ENCODE measurements at places on chromosomes 1 and 21.

- DNase-seq, result no peak
Measured at GRCh38 chr1:234997896-234998741, 130.5 kb downstream of the TOMM20 start.

DNA sequence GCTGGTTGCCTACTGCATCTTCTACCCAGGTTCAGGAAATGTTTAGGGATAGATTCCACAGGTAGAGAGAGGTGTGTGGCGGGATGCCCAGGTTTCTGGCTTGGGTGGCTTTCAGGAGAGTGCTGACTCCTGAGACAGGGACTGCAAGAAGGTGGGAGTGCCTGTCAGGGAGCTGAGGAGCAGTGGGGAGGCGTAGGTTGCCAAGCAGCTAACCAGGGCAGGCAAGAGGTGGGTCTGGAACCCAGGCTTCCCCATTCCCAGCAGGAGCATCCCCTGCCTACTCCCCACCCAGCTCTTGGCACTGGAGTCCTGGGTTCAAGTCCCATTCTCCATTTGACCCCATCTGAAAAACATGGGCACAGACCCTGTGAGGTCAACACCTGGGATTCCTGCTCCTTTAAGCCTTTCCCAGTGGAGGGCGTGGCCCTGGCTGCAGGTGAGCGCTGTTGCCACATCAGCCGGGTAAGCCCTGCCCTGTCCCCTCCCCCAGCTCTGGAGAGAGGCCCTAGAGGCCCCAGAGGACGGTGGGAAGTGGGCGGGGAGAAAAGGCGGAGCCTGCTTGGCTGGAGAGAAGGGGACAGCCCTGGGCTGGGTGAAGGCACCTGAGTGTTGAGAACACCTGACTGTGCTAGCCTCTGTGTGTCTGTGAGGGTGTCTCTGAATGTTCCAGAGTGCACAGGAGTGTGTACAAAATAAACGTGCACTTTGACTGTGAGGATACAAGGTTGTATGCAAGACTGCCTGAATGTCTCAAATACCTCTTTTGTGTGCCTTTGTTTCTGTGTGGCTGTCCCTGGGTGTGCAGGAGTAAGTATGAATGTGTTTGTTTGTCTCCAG lies 14.0 kb upstream of the SYNC start:
- DNase-seq, result no peak

DNA sequence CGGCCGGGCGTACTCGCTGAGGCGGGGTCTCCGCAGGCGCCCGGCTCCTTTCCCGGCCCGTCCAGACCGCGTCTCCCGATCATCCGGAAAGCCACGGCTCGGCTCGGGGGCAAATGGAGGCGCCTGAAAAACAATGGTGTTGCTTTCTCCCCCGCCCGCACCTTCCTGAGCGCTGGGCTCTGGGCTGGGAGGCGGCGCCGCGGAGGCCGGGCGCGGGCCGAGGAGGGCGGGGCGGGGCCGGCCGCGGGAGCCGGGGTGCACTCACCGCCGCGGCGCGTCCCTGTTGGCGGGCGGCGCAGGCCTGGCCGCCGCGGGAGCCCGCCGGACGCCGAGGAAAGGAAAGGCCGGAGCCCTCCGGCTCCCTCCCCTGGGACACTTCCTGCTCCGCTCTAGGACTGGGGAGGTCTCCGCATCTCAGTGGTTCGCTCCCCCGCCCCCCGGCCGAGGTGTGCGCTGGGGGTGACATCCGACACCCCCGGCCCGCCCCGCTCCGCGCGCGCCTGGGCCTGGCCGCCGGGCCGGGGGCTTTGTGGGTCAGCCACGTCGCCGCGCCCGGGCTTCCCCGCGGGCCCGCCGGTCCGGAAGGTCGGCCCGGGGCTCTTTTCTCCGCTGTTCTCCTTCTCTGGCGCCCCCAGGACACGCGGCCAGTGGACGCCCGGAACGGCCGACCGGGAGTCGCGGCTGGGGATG lies at the start of gene ZNF496:
Gene ZNF496, minus strand, starts transcription at position 343 of the 690 bp plus-strand sequence. CDS start 2,289 bp downstream, outside the sequence.
- peak; percentile 29 for DNase-seq

DNA sequence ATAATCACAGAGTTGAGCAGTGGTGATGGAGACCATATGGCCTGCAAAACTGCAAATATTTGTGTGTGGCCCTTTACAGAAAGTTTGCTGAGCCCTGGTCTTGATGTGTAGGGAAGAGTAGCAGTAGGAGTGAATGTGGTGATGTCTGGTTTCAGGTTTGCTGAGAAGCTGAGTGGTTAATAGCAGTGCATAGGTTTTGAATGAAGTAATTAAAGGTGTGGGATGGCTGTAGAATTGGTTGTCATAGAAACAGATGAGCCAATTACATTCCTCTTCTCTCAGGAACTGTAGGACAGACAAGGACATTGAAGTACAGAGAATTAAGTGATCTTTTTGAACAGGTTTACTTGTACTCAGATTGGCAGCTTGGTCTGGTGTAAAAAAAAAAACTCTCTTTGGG lies 37.4 kb downstream of the PRDM2 start:
- DNase-seq, result no peak

GRCh38 chr1:89149229-89149628 lies 23.3 kb upstream of the GBP2 start:
- no peak for DNase-seq

GRCh38 chr1:22900451-22900850 lies 72.2 kb downstream of the LACTBL1 start:
- DNase-seq, result no peak

GRCh38 chr1:113660088-113660487 lies 99.2 kb downstream of the PHTF1 start:
- DNase-seq, result no peak

GRCh38 chr1:204511366-204511765 lies 4.8 kb upstream of the MDM4 start:
- DNase-seq, result no peak

DNA sequence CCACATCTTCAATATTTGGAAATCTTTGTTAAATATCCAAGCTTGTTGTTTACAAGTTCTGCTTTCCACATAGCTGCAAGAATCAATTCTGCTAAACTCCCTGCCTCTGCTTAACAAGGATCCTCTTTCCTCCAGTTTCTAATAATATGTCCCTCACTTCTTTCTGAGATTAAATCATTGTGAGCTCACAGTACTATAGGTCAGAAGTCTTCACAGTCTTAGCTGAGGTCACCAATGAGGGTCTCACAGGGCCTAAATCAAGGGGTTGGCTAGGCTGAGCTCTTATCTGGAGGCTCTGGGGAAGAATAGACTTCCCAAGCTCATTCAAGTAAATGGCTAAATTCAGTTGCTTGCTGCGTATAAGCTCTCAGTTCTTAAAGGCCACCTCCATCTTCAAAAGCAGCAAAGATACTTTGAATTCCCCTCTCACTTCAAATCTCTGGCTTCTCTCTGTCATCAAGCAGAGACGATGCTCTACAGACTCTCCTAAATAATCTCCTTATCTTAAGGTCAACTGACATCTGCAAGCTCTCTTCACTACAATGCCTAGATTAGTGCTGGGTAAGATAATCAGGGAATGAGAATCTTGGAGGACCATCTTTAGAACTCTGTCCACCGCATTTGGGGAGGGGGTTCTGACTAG lies 175.3 kb downstream of the PLPPR4 start:
- DNase-seq, result no peak

DNA sequence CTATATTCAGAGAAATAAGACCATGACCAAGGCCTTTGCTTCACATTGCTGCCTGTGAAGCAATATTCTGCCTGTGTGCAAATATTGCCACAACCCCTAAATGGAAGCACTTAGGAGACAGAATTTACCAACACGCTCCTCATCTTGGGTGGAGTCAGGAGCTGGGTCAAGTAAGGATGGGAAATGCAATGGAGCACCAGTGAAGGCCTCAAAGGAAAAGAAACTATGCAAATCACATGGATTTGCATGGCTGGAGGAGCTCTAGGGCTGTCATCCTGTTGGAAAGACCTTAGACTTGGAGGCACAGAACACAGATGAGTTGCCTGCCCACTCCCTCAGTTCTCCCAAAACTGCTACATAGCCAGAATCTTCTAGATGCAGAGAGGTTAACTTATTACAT lies 435.5 kb downstream of the SIPA1L2 start:
- DNase-seq, result no peak

- DNase-seq, result no peak
Measured at GRCh38 chr1:235486321-235486720, 17.9 kb downstream of the B3GALNT2 start.

DNA sequence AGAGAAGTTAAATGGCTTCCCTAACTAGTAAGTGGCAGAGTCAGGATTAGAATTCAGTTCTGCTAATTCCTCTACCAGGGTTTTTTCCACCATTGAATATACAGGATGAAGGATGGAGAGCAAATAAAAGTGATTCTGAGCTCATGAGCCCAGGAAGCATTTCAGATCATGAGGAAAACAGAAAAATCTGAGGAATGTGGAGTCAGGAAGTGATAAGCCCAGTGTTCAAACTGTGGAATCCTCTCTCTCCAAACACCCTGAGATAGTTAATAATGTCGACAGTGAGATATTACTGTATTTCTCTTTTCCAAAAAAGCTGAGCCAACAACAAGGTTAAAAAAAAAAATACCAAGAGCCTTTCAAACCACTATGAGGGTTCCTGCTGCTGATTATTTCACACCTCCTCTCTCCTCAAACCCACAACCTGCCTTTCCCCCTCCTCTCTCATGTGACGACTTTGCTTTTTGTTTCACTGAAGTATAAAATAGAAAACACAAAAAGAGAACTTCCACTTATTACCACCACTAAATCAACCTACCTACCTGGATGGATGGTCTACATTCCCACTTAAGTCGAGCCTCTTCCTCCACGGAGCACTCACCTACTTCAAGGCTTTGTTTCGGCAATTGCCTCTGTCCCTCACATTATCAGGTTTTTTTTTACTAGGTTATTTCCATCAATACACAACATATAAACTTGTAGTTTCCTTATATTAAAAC lies 8.9 kb downstream of the SLAMF1 start:
- DNase-seq, result peak; percentile 50

GRCh38 chr21:45410865-45411809 lies 6.2 kb downstream of the COL18A1 start:
- no peak for DNase-seq

DNA sequence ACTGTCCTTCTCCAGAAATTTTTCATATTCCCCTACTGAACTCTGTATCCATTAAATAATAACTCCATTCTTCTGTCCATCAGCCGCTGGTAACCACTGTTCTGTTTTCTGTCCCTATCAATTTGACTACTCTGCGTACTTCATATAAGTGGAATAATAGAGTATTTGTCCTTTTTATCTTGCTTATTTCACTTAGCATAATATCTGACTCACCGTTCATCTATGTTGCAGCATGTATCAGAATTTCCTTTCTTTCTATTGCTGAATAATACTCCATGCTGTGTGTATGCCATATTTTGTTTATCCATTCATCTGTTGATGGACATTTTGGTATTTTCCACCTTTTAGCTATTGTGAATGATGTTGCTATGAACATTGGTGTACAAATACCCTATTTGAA lies 71.9 kb downstream of the CEP350 start:
- DNase-seq, result no peak

GRCh38 chr21:33157303-33157702 lies 72.4 kb upstream of the IFNAR2 start:
- DNase-seq, result no peak

DNA sequence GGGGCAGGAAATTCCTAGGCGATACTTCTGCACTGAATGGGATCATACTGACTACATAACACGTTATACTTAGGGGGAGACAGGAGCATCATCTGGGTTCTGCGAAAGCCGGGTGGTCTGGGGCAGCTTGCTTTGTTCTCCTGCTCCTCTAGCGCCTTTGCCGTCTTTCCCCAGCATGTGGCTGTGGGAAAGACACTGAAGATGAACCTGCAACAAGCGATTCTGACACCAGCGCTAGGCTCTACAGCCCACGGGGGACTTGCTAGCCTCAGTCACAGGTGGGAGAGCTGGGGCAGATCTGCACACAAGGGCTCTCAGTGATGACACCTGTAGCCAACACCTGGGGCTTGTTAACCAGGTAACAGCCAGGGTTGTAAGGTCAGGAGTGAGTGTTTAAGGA lies 51.8 kb downstream of the CD46 start:
- no peak for DNase-seq

DNA sequence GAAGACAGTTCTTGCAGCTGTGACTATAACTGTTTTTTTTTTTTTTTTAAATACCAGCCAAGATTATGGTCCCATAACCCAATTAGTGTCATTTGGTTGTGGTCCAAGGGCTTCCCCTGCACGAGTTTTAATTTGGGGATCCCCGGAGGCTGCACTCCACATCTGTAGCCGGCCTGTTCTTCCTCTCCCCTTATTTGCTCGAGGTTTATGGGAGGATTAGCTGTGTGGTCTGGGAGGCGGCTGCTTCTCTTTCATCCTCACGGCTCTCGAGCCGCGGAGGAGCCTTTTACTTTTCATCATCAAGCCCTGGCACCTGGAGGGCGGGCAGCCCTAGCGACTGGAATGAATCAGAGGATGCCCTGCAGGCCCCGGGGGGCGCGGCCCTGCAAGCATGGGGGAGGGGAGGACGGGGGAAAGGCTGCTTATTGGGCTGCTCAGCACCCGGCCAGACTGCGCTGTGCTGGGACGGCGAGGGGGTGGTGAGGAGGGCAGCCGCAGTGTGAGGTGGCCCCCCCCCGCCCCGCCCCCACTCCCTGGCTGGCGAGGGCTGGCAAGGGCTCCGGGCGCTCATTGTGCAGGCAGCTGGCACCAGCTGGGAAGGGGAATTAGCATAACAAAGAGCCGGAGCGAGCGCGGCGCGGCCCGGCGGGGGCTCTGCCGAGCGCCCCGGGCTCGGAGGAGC lies 18.5 kb downstream of the SERTAD4 start:
- no peak for DNase-seq

DNA sequence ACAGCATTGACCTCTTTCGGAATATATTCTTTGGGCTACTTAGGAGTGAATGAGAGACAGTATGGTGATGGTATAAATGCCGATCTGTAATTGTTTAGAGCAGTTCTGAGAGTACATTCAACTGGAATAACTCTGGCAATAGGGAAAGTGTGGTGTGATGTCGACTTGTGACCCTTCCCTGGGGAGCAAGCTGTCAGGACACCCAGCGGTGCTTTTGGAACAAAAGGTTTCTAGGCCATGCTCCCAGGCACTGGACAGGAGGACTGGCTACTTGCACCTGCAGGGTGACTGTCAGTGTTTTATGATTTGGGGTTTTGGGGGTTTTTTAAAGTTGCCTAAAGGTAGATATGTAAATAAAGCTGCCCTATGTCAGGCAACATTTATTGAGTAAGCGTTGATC lies 50.9 kb downstream of the MACO1 start:
- DNase-seq, result no peak

- DNase-seq, result no peak
Measured at GRCh38 chr1:232472485-232473041, 157.4 kb downstream of the SIPA1L2 start.

- no peak for DNase-seq
Measured at GRCh38 chr1:154941333-154942013, 5.0 kb upstream of the PMVK start.

GRCh38 chr1:207579436-207579799 lies 65.5 kb upstream of the CR1L start:
- no peak for DNase-seq

- no peak for DNase-seq
Measured at GRCh38 chr1:158800526-158800925, 19.5 kb upstream of the OR6N2 start.

Measured in effector CD4-positive, alpha-beta T cell (primary cell).